Glomerular endothelial cell (primary cell): ENCODE measurements at places on chromosomes 16 and 17. TPM values are rescaled to one million over a fixed set of nuclear protein-coding genes. Genes with fewer than 3 reads are reported as not detected.

DNA sequence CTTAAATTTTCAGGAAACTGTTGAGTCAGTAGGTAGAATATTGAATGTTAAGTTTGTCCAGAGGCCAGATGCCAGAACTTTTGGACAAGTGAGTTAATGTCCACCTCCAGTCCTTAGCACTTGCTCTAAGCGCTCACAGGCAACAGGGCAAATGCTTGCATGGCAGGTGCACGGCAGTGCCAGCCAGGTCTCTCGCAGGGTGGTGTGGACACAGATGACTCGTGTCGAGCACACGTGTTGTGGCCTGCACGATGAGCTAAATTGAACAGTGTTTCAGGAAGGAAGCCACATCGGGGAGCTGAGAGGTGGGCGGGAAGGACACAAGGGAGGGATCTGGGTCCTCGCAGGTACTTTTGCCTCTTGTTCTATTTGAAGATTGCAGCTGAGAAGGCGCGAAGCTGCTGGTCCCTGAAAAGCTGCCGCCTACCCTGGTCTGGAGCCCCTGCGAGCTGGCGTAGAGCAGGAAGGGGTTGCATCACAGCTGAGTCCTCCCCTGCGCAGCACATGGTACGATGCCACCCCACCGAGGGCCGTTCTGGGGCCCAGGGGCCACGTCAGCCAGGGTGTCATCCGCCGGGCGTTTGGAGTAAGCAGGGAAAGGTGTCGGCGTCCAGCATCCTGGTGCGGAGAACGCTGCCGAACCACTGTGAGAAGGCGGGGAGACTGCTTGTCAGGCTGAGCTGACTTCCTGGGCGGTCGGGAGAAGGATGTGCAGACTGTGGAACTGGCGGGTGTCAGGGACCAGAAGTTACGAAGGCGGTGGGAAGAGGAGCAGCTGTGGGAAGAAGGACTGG, 6.3 kb downstream of the RAB40C start:
- no peak for DNase-seq

GRCh38 chr17:22671110-22671509, 978.8 kb downstream of the KCNJ18 start:
- no peak for DNase-seq

GRCh38 chr17:17714261-17714866, 33.1 kb downstream of the RAI1 start:
- DNase-seq = no peak

- no peak for DNase-seq
These were observed 10.7 kb downstream of the MSRB1 start for GRCh38 chr16:1932050-1933028.

DNA sequence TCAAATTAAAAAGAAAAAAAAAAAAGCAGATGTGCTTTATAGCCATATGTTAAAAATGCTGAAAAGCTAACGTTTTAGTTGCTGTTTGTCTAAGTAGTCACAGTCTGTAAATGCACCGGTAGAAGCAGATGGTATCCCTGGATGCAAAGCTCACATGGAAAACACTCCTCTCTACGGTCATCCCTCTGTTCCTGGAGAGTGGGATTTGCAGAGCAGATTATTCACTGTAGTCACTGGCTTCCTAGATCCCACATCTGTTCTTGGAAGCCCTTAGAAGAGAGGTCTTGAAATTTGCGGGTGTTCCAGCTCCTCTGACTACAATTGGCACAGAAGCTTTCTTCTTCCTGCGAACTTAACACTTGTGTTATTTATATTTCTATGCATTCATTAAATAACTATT, 186.6 kb downstream of the PMP22 start:
- no peak for DNase-seq

DNA sequence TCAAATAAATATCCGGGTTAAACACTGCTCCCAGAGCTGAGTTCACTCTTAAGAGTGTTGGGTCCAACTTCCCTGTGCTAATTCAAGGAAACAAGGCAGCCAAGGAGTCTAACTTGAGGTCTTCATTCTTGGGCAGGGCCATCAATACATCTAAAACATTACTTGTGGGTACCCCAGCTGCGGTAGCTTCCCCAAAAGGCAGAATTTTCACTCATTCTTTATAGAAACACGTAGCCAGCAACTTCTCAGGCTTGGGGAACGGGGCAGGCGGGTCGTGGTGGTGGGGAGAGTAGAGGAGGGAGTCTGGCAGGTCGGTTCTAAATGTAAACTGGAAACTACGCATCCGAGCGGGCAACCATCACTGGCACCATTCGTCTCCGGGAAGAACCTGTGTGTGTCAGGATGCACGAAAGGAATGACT, 666 bp upstream of the METTL9 start:
- DNase-seq = no peak

DNA sequence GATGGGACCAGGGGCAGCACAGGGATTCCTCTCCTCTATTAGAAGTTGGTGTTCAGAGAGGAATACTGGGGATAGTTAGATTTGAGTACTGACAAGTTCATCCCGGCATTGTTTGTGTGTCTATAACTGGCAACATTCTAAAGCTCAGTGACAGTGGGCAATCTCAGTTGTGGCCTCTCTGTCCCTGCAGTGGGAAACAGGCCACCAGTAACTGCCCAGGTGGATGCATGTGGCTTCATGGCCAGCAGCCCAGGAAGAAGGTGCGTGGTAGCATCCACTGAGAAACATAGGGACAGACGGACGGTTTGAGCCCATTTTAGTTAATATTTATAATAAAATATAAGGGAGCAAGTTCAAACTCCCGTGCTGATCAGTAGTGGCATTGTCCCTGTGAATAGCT, 51.5 kb downstream of the B9D1 start:
- no peak for DNase-seq

- no peak for DNase-seq
These were observed 120.3 kb downstream of the MRM1 start for GRCh38 chr17:36721560-36722120.

GRCh38 chr16:57413301-57413730, 8.7 kb downstream of the CCL17 start:
- DNase-seq = no peak

GRCh38 chr17:79623786-79624717, 13.2 kb upstream of the RBFOX3 start:
- no peak for DNase-seq

DNA sequence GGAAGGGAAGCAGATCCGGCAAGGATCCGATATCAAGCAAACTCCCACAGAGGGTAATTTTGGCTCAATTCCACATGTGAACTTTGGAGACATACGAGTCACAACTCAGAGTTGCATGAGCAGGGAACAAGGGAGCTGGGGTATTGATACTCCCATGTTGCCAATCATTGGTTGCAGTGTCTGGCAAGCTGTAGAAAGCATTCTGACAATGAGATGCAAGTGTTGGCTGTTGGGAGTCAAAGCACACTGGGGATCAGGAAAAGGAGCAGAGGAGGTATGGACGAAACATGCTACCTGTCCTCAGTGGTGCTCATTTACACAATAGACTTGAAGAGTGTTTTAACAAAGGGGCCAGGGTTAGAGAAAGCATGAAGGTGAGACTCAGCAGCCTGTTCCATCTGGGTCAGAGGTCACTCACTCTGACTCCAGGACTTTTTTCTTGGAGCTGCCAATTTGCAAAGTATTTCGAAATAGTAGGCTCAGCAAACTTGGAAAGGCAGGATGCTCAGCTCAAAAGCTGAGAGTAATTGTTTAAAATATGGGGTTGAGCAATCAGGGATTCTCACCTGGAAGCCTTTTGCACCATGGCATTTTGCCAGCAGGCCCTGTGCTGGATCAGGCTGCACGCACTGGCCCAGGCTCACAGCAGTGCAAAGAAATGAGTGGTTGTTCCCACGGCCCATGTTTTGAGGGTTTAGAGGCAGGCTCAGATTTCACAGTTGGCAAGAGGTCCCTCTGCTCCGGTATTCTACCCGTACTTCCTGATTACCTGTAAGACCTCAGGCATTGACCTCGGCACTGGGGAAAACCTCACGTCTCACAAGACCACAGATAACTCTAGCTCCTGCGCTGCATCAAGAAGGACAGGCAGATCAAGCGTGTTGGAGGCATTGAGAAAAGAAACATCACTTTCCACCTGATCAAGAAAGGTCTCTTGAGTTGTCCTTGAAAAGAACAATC, 17.6 kb upstream of the NKD1 start:
- no peak for DNase-seq

DNA sequence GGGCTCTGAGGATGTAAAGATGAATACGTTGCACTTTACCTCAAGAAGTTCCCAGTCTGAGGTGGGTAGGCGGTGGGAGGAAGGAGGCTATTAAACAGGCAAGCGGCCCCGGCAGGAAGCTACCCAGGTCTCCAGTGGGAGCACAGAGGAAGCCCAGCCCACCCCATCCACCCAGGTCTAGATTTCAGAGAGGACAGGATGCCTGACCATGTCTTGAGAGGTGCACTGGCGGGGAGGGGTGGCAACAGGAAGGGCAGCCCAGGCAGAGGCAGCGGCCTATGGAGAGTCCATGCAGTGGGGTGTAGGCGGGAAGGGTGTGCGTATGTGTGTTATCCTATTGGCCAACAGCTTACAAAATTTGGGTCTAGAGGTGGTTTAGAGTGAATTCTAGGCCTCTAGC, 13.9 kb downstream of the SARM1 start:
- DNase-seq = no peak

DNA sequence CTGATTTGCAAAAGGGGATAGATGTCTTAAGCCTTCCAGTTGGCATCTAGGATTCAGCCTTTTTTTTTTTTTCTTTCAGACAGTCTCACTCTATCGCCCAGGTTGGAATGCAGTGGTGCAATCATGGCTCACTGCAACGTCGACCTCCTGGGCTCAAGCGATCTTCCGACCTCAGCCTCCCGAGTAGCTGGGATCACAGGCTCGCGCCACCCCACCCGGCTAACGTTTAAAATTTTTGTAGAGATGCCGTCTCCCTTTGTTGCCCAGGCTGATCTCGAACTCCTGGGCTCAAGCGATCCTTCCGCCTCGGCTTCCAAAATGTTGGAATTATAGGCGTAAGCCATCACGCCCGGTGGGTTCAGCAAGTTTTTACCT, 571 bp upstream of the CCP110 start:
- DNase-seq = no peak

GRCh38 chr17:7120123-7120522, 5.5 kb upstream of the ASGR2 start:
- DNase-seq = no peak

- no peak for DNase-seq
These were observed 34.6 kb downstream of the CLEC16A start for GRCh38 chr16:10978871-10979446.

DNA sequence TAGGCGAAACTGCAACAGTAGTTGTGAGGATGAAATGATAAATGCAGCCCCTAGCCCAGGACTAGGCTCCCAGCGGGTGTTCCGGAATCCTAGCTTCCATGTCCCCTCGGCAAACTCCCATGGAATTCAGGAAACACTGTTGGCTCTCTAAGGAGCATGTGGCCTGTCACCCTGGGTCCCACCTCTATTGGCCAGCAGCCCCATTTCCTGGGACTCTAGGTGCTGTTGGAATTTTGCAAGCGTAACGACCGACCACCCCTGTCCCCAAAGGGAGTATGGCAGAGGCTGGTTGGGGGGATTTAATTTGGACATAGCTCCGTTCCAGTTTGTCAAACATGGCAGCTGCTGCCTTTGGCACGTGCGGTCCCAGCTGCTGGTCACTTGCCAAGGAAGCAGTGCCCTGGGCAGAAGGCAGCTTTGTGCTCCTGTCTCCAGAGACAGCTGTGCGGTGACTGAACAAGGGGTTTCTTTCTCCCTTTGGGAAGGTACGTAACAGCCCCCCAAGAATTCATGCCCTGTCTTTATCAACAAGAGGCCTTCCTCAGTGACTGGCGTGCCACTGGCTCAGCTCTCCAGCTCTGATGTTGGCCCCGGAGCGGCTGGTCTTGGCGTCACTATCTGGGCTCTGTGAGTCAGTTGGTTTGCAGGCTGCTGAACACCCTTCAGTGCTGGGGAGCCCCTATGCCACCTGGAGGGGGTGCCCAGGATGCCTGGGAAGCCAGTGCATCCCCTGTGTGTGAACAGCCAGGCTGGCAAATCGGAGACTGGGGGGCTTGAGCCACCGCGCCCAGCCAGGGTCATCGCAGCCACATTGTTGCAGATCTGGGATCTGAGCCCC, 235.2 kb upstream of the TNRC6C start:
- DNase-seq = no peak

DNA sequence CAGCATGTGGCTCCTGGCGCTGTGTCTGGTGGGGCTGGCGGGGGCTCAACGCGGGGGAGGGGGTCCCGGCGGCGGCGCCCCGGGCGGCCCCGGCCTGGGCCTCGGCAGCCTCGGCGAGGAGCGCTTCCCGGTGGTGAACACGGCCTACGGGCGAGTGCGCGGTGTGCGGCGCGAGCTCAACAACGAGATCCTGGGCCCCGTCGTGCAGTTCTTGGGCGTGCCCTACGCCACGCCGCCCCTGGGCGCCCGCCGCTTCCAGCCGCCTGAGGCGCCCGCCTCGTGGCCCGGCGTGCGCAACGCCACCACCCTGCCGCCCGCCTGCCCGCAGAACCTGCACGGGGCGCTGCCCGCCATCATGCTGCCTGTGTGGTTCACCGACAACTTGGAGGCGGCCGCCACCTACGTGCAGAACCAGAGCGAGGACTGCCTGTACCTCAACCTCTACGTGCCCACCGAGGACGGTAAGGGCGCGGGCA, 645 bp downstream of the NLGN2 start:
- DNase-seq = no peak

GRCh38 chr16:87076950-87077749, 240.0 kb downstream of the C16orf95 start:
- no peak for DNase-seq

DNA sequence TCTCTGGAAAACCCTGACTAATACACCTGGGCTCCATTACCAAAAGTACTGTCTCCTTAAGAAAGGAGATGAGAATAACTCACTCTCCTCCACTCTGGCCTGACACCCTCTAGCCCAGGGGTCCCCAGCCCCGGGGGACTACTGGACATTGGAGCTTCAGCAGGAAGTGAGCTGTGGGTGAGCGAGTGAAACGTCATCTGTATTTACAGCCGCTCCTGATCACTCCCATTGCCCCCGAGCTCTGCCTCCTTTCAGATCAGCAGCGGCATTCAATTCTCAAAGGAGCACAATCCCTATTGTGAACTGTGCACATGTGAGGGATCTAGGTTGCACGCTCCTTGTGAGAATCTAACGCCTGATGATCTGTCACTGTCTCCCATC, 126.3 kb upstream of the TNRC6C start:
- DNase-seq = no peak

The ABCC12 gene
- total RNA-seq = not detected in 2 replicates

The PTX4 gene
- 0.18 TPM in 1 of 2 replicates, not detected in the other for total RNA-seq

The ENPP7 gene
- total RNA-seq = not detected in 2 replicates

The KLHL10 gene
- not detected in 2 replicates for total RNA-seq

The OR4D1 gene
- not detected in 2 replicates for total RNA-seq

The UMOD gene
- total RNA-seq = not detected in 2 replicates

The SBK1 gene
- 0.23 and 0.53 TPM in 2 replicates for total RNA-seq

The MYH1 gene
- not detected in 2 replicates for total RNA-seq
